Cortex of kidney (tissue), 1 donor: ENCODE measurements at places on chromosomes 5 and 9.

DNA sequence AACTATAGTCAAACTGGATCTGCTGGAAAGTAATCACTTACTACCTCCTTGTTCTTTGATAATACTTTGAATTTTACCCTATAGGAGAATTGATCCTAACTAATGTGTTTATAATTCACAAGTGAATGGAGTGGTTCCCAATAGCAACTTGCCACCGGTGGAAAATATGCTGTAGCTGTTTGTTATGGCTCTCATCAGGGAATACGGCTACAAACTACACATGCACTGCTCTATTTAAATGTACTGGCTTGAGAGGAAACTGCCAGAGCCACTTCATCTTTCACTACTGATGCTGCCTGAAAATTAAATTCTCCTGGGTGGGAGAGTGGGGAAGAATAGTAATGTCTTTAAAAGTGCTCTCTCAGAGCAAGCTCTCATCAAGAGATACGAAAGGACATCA lies 448.5 kb upstream of the GRAMD2B start:
- DNase-seq, result no peak

DNA sequence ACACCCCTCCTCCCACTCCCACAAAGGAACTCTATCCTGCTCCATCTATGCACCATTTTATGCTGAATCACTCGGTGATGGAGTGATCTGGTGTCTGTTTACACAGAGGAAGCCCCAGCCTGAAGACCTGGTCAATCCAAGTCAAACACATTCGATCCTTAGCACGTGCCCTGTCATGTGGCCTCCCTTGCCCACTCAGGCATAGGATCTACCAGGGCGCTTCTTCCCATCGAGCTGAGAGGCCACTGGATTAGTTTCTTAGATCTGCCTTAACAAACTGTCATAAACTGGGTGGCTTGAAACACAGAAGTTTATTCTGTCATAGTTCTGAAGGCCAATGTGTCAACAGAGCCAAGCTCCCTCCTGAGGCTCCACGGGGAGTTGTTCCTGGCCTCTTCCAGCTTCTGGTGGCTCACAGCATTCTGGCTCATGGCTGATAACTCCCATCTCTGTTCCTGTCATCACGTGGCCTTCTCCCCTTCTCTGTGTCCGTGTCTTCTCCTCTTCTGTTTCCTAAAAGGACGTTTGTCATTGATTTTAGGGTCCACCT lies 34.2 kb downstream of the FOXI1 start:
- DNase-seq, result no peak

- DNase-seq, result no peak
These were observed 167.8 kb downstream of the COL23A1 start for GRCh38 chr5:178422400-178422775.

DNA sequence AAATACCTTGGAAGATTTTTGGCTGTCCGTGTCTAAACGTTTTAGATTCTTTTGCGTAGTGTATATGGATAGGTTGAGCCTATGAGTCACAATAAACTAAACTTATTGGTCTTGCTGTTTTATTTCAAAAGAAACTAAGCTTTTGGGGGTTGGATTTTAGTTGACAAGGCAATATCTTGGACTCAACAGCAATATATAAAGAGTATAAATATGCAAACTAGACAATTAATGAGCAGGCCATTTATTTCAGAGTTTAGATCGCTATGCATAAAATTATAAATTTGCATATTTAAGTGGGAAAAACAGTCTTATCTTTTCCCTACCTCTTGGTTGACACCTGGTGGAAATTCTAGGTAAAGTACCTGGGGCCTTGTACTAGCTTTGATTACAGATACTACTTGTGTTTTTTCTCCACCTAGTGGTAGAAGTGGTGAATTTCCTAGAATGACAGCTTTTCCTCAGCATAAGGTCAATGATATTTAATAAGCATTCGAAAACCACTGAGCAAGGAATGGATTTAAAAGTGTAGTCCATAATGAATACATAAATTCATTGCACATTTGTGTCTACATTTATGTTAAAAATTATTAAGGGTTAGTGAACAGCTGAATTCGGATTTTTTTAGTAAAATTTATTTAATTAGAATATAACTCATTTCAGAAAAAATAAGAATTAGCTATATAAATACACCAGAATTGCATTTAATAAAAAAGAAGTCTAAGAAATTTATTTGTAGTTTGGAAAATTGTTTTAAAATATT lies 1.7 kb upstream of the ARRDC3 start:
- DNase-seq, result no peak

DNA sequence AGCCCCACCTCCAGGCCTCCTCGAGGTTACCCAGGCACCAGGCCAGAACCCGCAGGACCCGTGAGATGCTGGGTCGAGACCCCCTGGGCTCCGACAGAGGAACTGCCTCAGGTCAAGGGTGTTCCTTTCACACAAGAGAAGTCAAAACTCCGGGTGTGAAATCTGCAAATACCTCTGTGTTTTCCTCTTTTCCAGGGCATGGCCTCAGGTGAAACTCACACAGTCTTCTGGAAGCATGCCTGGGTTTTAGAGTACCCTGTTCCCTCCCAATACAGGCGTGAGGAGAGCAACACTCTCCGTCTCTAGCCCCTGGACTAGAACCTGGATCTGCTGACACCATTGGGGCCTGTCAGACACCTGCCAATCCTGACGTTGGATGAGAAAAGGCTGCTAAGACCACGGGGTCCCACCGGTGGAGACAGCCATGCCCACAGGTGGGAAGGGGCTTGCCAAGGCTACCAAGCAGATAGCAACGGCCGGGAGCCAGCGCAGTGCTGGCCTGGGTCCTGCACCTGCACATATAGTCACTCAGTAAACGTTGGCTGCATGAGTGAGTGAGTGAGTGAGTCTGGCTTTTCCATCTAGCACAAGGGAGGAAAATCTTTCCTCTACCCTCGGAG lies 182.0 kb upstream of the PPP1R26 start:
- no peak for DNase-seq

- no peak for DNase-seq
These were observed 119.0 kb downstream of the MELK start for GRCh38 chr9:36691671-36692070.
